ENCODE measurements at places on chromosomes 2 and 18. TPM values are rescaled to one million over a fixed set of nuclear protein-coding genes. Genes with fewer than 3 reads are reported as not detected.

The ELOA2 gene
- total RNA-seq, result not detected

The SERPINB13 gene
- total RNA-seq, result not detected

The TBR1 gene
- not detected for total RNA-seq

The FAP gene
- total RNA-seq, result 5.7 TPM

The CRYGD gene
- not detected for total RNA-seq

The SLC9A2 gene
- total RNA-seq, result not detected

The IFT172 gene
- total RNA-seq, result 14.4 TPM

The ZNF396 gene
- 0.30 TPM for total RNA-seq

Data from right atrium auricular region (tissue), 2 donors.